ENCODE measurements at places on chromosomes 4 and X.

DNA sequence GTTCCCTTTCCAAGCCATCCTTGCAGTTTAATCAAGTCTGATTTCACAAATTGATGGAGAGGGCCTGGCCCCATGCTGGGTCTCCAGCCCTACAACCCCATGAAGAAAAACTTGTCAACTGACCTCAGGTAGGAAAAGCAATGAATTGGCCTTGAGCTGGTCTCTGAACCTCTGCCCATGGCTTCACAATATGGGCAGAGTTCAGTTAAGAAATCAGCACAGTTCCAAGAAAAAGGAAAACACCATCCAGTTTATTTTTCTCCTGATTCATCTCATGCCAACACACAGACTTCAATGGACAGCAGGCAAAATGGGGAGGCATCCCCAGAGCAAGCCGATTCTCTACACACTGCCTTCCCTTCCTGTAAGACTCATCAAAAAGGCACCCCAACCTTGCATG, 3.3 kb downstream of the RIPPLY1 start:
- no peak for DNase-seq

DNA sequence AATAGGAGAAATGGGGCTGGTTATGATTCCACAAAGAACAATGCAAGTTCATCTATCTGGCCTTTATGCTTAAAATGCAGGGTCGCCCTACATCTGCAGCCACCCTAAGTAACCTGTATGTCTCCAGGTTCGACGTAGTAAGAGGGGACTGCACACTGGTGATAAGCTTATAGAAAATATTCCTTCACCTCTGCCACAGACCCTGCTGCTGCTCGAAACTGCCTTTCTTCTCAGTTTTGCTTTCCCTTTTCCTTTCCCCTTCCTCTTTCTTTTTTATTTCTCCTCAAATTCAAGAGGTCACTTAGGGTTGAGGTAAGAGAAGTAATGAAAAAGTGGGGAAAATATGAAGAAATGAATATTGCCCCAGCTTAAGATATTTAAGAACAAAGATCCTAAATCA, 123.5 kb downstream of the DCHS2 start:
- DNase-seq = no peak

DNA sequence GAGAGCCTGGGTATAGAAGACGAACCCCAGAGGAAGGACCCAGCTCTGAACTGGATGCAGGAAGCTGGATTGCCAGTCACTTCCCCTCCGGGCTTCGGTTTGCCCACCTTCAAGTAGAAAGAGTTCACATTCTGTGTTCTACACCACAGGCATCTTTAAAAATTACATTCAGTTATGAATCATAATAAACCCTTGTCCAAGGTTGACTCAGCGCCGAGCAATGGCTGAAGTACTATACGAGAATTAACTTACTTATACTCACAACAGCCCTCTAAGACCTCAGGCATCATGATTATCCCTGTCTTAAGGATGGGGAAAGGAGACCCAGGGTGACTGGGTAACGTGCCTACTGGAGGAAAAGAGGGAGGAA, 72.5 kb downstream of the EVC2 start:
- DNase-seq = no peak

GRCh38 chrX:110310000-110310790, 7.7 kb downstream of the AMMECR1 start:
- DNase-seq = no peak

DNA sequence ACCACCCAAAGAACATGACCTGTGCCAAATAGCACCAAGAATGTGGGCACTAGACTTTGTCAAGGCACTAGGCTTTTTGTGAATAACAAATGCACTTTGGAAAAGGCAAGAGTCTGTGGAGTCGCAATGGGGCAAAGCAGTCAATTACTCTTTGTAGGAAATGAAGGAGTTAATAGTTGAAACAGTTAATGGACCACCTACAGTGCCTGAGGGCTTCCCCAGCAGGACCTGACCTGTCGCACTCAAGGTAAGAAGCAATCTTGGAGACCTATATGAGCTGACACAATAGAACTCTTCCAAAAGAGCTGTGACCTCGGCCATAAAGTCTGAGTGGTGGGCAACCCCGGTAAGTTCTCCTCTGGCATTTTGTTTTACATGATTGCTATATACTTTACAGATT, 49.2 kb upstream of the CAPN6 start:
- no peak for DNase-seq
